ENCODE measurements at places on chromosomes 7 and 10. TPM values are rescaled to one million over a fixed set of nuclear protein-coding genes. Genes with fewer than 3 reads are reported as not detected.
A peak's percentile ranks its signal among the peaks of the same experiment; 100 is the strongest.

DNA sequence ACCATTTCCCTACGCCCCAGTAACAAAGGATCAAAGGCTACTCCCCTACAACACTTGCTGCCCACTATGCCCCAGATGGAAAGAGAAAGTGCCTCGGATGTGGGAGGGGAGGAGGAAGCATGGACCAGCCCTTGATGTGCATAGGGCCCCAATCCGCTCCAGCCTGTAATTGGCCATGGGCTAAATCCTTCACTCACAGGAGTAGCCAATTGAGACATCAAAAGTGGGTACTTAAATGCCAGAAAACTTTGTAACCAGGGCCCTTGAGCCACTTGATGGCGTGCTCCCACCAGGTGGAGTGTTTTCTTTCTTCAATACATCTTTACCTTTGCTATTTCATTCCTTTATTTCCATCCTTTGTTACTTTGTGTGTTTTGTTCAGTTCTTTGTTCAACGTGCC lies 500.5 kb upstream of the LRRN3 start:
- H3K27ac ChIP-seq = no peak overlapping the region
- H3K36me3 ChIP-seq = no peaks in the 10 kb centered on the region
- H3K4me1 ChIP-seq = no peaks in the 10 kb centered on the region
- DNase-seq = no peak
- H3K27me3 ChIP-seq = no peaks in the 10 kb centered on the region
- no peak overlapping the region for H3K4me3 ChIP-seq

- H3K27ac ChIP-seq = no peak overlapping the region
- H3K4me3 ChIP-seq = no peak overlapping the region
Measured at GRCh38 chr7:353746-354325, 63.9 kb downstream of the FOXL3 start.

DNA sequence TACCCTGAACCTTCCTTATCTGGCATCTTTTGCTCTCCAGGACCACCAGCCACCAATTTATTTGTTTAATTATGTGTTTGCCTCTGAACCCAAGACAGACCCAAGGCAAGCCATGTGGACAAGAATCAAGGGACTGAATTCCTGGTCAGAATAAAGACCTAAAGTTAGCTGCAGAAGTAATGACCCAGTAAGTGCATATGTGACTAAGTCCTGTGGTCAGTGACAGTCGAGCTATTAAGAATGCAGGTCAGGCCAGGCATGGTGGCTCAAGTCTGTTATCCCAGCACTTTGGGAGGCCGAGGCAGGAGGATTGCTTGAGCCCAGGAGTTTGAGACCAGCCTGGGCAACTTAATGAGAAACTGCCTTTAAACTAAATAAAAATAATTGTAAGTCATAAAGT lies 139.4 kb downstream of the CCDC71L start:
- H3K4me3 ChIP-seq = no peak overlapping the region
- no peaks in the 10 kb centered on the region for H3K36me3 ChIP-seq
- H3K27me3 ChIP-seq = peaks cover 8% of the 10 kb centered on the region
- no peaks in the 10 kb centered on the region for H3K4me1 ChIP-seq
- no peak overlapping the region for H3K27ac ChIP-seq
- no peak for DNase-seq

DNA sequence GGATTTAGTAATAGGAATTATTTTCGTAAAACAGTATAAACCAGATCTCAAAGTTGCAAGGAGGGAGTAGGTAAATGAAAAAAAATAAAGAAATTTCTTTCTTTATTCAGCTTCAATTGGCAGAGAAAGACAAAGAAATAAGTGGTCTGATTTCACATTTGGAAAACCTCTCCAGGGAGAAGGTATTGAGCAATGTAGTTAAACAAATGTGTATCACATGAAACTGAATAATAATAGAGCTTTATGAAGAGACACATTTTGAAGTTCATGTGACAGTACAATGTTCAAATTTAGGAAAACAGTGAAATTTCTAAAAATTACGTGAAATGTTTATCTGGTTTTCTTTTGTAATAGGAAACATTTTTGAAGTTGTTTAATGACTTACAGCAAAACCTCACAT lies 63.0 kb downstream of the TAX1BP1 start:
- no peaks in the 10 kb centered on the region for H3K27me3 ChIP-seq
- no peak for DNase-seq
- no peak overlapping the region for H3K4me3 ChIP-seq
- H3K4me1 ChIP-seq = peaks cover 3% of the 10 kb centered on the region

DNA sequence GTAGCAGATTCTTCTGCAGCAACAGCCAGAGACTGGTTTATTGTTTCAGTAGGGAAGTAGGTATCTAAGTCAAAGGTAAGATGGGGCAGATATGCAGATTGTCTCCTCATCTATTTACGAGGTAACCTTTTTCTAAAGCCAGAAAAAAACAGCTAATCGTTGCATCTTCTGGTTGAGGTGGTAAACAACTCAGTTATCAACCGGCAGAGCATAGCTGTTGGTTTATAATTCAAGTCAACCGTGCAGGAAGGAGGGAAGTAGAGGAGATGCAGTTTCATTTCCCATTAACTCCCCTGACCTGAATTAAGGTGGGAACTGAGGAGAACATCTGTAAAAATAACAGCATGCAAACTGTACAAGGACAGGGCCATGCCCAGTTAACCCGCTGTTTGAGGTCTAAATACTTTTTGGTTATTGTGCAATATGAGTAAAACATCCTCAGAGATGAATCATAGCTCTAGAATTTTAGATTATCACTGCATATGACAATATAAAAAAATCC lies 156.5 kb upstream of the ITGB1 start:
- H3K27me3 ChIP-seq = no peaks in the 10 kb centered on the region
- no peak overlapping the region for H3K27ac ChIP-seq
- peaks cover 24% of the 10 kb centered on the region for H3K4me1 ChIP-seq
- DNase-seq = peak; percentile 70

DNA sequence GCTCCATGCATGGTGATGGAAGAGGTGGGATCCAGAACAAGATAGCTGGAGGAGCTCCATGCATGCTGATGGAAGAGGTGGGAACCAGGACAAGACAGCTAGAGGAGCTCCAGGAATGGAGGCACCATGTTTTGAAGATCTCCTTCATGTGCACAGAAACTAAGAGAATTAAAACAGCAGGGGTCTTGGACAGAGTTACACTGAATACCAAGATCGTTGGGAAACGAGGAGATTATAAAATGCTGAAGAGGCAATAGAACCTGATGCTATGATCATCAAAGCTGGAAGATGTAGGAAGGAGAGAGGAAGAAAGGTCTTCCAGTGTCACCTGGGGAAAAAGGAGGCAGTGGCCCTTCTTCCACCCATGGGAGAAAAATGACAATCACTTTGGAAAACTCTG lies 193.6 kb upstream of the PFKP start:
- DNase-seq = no peak
- H3K36me3 ChIP-seq = no peaks in the 10 kb centered on the region
- no peak overlapping the region for H3K27ac ChIP-seq

DNA sequence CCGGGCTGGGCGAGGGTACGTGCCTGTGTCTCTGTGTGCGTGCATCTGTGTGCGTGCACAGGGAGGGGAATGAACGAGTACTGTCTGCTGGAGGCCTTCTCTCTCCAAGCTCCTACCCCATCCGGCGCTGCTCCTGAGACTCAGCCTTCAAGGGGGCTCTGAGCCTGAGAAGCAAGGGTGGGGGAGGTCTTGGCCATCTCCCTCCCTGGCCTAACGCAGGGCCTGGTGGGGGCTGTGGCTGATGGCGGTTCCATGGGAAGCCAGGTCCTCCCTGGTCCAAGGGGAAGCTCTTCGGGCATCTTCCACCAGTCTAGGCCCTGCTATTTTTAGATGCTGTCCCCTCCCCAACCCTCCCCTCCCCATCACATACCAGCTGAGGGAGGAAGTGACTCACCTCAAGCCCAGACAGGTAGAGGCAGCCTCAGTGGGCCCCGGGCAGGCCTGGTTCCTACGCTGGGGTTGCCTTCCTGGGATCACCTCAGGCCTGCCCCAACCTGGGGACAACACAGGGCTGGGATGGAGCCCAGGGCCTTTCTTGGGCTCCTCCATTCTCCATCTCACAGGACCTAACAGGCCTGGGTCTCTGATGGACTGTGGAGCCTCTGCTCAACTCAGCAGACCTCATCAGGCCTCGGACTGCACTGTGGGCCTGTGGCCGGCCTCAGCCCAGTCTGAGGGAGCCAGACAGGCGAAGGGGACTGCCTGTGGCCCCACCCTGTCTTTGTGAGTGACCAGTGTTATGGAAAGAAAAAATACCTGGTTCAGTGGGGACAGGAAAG lies 32.2 kb downstream of the DNAJB12 start:
- no peaks in the 10 kb centered on the region for H3K36me3 ChIP-seq
- DNase-seq = no peak
- H3K27me3 ChIP-seq = no peaks in the 10 kb centered on the region
- H3K4me1 ChIP-seq = peaks cover 46% of the 10 kb centered on the region

DNA sequence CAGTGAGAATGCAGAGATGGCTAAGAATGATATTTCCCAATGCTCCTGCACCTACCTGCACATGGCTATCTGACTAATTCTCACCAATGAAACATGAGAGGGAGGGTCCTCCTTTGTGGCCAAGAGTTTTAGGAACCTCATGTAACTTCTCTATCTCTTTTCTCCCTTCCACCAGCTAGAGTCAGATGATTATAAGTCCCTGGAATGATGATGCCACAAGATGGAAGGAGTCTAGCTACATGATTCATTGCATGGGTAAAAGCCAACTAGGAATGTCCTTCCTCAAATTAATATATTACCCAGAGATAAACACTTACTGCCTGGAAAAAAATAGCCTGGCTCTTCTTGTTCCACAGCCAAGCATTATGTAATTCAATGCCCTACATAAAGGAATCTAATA lies 55.1 kb upstream of the AASS start:
- H3K36me3 ChIP-seq = no peaks in the 10 kb centered on the region
- no peaks in the 10 kb centered on the region for H3K27me3 ChIP-seq
- no peak overlapping the region for H3K4me3 ChIP-seq
- peak; percentile 15 for DNase-seq
- H3K27ac ChIP-seq = no peak overlapping the region
- H3K4me1 ChIP-seq = no peaks in the 10 kb centered on the region

GRCh38 chr10:110852255-110852896 lies 19.4 kb upstream of the PDCD4 start:
- H3K36me3 ChIP-seq = no peaks in the 10 kb centered on the region
- peaks cover 2% of the 10 kb centered on the region for H3K27me3 ChIP-seq
- H3K4me3 ChIP-seq = no peak overlapping the region
- H3K4me1 ChIP-seq = no peaks in the 10 kb centered on the region
- no peak for DNase-seq
- no peak overlapping the region for H3K27ac ChIP-seq

- no peaks in the 10 kb centered on the region for H3K36me3 ChIP-seq
- H3K27ac ChIP-seq = no peak overlapping the region
- DNase-seq = no peak
- no peaks in the 10 kb centered on the region for H3K4me1 ChIP-seq
- H3K27me3 ChIP-seq = no peaks in the 10 kb centered on the region
- H3K4me3 ChIP-seq = no peak overlapping the region
Measured at GRCh38 chr10:89494068-89494467, 41.3 kb downstream of the SLC16A12 start.

DNA sequence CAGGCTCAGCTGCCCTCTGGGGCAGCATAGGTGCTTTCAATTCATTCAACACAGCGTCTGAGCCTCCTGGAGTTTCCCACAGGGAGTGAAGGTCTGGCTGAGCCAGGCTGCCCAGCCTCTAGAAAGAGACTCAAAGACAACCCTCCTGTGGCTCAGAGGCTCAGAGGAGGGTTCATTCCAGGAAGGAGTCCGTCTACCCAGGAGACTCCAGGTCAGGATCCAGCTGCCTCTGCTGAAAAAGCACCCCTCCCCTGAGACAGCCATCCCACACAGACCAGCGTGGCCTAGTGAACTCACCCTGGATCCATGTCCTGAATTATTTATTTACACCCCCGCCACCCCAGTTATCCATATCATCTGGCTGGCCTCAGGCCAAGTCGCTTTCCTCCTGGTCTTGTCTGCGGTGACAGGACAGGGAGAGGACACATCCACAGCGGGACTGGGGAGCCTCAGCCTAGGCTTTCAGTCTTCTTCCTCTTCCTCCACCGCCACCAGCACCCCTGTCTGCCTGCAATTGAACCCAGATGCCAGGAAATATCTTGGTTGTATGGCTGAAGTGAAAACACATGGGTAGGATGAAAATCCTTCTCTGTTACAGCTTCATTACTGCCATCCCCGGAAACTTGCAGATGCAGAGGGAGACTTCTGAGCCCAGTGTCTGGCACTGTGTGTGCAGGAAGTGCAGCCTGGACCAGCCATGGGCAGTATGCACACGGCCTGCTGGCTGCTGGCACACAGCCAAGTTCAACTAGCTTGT lies 44.0 kb upstream of the COL13A1 start:
- H3K36me3 ChIP-seq = no peaks in the 10 kb centered on the region
- DNase-seq = peak; percentile 50
- peaks cover 16% of the 10 kb centered on the region for H3K4me1 ChIP-seq
- no peak overlapping the region for H3K4me3 ChIP-seq

- DNase-seq = peak; percentile 18
- peaks cover 1% of the 10 kb centered on the region for H3K27me3 ChIP-seq
- peaks cover 8% of the 10 kb centered on the region for H3K4me1 ChIP-seq
- no peaks in the 10 kb centered on the region for H3K36me3 ChIP-seq
- no peak overlapping the region for H3K27ac ChIP-seq
- no peak overlapping the region for H3K4me3 ChIP-seq
Measured at GRCh38 chr7:155234950-155235789, 62.5 kb upstream of the INSIG1 start.

GRCh38 chr7:5349005-5349380 lies 66.2 kb downstream of the SLC29A4 start:
- H3K27me3 ChIP-seq = no peaks in the 10 kb centered on the region
- peaks cover 11% of the 10 kb centered on the region for H3K36me3 ChIP-seq
- H3K4me1 ChIP-seq = no peaks in the 10 kb centered on the region
- H3K4me3 ChIP-seq = no peak overlapping the region
- no peak overlapping the region for H3K27ac ChIP-seq
- no peak for DNase-seq

DNA sequence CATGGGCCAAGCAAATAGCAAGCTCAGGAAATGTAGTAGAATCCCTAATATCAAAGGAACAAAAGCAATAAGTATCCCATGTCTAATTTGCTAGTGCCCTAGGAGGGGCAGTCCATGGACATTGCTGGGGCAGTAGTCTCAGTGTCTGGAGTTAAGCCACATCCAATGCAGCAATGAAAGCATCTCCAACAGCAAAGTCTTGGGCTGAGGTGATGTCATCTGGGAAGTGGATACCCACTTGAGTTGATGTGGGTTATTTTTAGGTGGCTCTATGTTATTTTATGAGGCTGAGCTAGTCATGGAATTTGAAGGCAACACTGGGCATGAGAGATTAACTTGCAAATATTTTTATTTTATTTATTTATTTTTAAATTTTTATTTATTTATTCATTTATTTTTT lies 540.0 kb downstream of the ETV1 start:
- no peaks in the 10 kb centered on the region for H3K36me3 ChIP-seq
- no peaks in the 10 kb centered on the region for H3K4me1 ChIP-seq
- DNase-seq = no peak
- H3K27ac ChIP-seq = no peak overlapping the region

TRIM74 gene
- total RNA-seq = 0.91 TPM

LRIT2 gene
- not detected for total RNA-seq

CDC14C gene
- total RNA-seq = 0.17 TPM

CLDN4 gene
- total RNA-seq = 13.7 TPM

AKR1E2 gene
- 1.4 TPM for total RNA-seq

GPR26 gene
- total RNA-seq = 0.09 TPM

TUBB8 gene
- total RNA-seq = not detected

All from astrocyte (in vitro differentiated cells and primary cell).